ENCODE measurements at places on chromosomes 11 and 22.
A peak's percentile ranks its signal among the peaks of the same experiment; 100 is the strongest.

GRCh38 chr11:32137869-32138268 lies 47.0 kb downstream of the RCN1 start:
- DNase-seq: no peak

DNA sequence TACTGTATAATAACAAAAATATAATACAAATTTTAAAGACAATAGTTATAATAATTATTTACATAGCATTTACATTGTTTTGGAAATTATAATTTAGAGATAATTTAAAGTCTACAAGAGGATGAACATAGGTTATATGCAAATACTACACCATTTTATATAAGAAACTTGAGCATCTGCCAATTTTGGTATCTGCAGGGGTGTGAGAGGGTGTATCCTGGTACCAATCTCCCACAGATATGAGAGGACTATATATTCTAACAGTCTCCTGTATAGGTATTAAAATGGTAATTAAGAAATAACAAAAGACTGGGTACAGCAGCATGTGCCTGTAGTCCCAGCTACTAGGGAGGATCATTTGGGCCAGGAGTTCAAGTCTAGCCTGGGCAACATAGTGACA lies 134.4 kb downstream of the APOL5 start:
- no peak for DNase-seq

- DNase-seq: no peak
Observed at GRCh38 chr22:24554313-24555164, at the start of gene GUCD1. Gene GUCD1 (minus strand): TSS chr22:24555138. CDS start chr22:24554991, 147 bp downstream.

GRCh38 chr11:47425611-47426010 lies 628 bp downstream of the PSMC3 start:
- no peak for DNase-seq

GRCh38 chr22:22237521-22237920 lies 7.1 kb upstream of the VPREB1 start:
- no peak for DNase-seq

DNA sequence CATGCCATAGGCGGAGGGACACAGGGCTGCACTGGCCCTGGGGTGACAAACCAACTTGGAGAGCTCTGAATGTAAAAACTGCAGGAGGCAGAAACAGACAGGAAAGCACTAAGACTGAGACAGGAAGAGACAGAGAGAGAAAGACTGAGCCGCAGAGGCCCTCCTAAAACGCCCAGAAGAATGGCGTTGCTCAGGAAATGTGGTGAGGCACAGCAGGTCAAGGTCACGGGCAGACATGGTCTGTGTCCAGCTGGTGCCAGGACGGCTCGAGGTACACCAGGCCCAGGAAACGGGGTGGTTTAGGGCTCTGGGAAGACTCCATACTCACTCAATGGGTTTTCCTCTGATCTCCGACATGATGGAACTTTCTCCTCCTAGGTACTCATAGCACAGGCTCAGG lies 29.1 kb downstream of the MAFF start:
- no peak for DNase-seq

DNA sequence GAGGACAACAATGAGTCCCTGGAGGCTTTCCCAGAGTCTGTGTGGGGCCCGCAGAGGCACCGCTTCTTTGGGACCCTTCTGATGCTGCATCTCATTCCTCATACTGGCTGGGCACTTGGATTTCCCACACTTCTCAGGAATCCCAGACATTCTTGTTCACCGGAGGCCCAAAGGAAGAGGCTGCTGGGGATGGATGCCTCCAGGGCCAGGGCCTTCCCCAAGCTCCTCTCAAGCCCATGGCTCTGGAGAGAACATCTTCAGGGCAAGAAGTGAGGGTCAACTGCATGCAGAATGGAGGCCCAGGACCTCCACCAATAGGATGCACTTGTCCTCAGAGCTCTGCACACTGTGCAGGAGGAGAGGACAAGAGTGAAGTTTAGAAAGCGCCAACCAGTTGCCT lies 34.6 kb downstream of the DKK3 start:
- no peak for DNase-seq

GRCh38 chr22:23722160-23722559 lies 28.8 kb downstream of the ZNF70 start:
- no peak for DNase-seq

GRCh38 chr11:2760196-2760871 lies 60.5 kb upstream of the KCNQ1OT1 start:
- no peak for DNase-seq

- DNase-seq: no peak
Observed at GRCh38 chr11:70661761-70662501, 263.6 kb downstream of the CTTN start.

GRCh38 chr11:119322360-119322739 lies 5.4 kb upstream of the MCAM start:
- no peak for DNase-seq

DNA sequence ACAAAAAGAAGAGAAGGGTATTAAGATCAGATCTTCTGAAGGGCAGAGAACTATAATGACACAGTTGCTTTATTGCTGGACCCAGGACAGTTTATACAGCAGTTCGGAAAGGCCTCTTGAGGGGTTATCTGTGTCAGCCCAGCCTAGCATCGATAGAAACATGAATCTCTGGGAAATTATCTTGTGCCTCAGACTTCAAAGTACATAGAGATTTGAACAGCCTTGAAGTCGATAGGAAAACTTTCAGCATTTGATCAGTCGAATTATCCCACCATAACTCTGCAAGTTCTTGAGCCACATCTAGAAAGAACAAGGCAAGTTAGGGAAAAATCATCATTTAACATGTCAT lies 2.5 kb upstream of the LMO2 start:
- no peak for DNase-seq

- DNase-seq: no peak
Observed at GRCh38 chr11:119726585-119727522, 2.1 kb downstream of the NECTIN1 start.

DNA sequence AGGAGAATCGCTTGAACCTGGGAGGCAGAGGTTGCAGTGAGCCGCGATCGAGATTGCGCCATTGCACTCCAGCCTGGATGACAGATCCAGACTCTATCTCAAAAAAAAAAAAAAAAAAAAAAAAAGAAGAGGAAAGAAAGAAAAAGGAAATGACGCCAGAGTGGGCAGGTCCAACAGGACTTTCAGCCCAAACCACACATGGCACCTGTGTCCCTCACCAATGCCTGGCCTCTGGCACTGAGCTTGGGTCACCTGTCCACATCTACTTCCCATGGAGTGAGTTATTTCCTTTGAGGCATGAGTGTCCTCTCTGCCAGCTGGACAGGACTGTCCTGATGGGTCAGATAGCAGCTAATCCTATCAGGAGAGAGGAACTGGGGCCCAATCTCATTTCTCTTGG lies 15.2 kb upstream of the GCAT start:
- no peak for DNase-seq

DNA sequence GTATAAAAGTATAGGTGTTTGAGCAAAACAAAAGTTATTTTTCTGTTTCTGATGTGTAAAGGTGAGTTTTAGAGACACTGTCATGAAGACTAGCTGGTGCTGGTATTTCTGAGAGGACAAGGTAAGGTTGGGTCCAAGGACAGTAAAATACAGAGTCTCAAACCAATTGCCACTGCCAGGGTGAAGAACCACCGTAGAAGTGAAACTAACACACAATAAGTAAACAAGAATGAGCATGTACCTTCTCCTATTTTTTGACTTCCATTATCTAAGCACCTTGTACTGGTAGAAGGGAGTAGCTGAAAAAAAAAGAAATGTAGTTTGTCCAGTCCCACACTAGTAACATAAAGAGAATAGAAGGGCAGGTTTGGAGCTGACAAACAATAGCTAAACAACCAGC lies 117.3 kb downstream of the TTC28 start:
- no peak for DNase-seq

DNA sequence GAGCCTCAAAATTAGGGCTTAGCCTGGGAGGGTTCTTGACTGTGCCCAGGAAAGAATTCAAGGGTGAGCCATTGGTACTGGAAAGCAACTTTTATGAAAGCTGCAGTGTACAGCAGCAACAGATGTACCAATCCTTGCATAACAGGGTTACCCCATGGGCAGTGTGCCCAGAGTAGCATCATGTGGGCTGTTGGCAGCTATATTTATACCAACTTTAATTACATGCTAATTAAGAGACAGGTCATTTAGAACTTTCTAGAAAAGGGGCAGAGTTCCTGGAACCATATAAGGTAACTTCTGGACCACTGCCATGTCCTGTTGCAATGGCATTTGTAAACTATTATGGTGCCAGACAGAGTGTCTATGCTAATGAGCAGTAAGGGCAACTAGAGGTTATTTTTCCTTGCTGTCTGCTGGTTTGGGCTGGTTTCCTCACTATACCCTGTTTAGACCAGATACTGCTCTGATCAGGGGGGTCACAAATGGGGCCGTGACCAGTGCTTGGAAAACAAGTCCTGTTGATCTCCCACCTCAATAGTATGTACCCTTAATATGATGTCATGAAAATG lies 1120.5 kb upstream of the RAG2 start:
- DNase-seq: no peak

GRCh38 chr11:91730057-91730456 lies 494.6 kb upstream of the FAT3 start:
- DNase-seq: no peak

GRCh38 chr22:21768435-21768834 lies 32.8 kb upstream of the YPEL1 start:
- DNase-seq: no peak

GRCh38 chr11:70519117-70519516 lies 120.8 kb downstream of the CTTN start:
- DNase-seq: no peak

DNA sequence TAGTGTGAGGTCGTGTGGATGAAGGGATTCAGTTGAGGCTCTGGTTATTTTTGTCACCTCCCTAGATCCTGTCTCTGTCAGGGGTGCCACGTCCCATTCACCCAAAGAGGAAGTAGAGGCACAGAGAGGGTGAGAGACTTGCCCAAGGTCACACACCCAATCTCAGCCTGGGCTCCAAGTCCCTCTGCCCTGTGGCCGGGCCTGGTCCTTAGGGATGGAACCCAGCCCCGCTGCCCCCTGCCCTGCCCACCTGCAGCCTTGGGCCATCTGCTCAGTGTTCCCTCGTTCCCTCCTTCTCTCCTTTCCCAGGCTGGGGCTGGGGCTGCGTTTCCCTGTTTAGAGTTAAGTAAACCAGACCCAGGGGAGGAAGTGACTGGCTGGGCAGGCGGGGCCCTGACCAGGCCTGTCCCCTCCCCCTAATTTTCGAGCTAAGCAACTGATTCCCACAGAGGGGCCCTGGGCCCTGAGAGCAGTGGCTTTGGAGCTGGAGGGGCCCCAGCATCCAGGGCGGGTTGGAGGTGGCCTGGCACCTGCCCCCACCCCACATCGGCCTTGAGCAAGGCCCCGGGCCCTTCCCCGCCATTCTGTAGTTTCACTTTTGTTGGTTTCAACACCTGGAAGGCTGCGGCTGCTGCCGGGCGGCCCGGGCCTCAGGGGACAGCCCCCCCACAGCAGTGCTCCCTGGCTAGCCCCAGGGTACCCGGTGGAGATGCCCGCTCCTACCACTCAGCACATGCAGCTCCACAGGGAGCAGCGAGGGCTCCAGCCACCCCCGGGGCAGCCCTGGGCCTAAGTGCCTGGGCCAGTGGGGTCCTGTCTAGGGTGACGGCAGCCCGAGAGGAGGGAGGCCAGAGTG lies 1.5 kb downstream of the TCIRG1 start:
- peak; percentile 37 for DNase-seq
